ENCODE measurements at places on chromosomes 11 and 22.

GRCh38 chr22:37675930-37676735 lies 697 bp downstream of the LGALS1 start:
- DNase-seq = no peak

- DNase-seq = no peak
Measured at GRCh38 chr11:33214187-33214586, 43.0 kb upstream of the HIPK3 start.

GRCh38 chr11:17391493-17392355 lies 3.3 kb upstream of the KCNJ11 start:
- no peak for DNase-seq

- no peak for DNase-seq
Measured at GRCh38 chr22:27896245-27896644, 22.8 kb downstream of the PITPNB start.

GRCh38 chr11:68373189-68373814 lies 60.9 kb downstream of the LRP5 start:
- peak; percentile 34 for DNase-seq
